ENCODE measurements at places on chromosomes 6 and 20.

DNA sequence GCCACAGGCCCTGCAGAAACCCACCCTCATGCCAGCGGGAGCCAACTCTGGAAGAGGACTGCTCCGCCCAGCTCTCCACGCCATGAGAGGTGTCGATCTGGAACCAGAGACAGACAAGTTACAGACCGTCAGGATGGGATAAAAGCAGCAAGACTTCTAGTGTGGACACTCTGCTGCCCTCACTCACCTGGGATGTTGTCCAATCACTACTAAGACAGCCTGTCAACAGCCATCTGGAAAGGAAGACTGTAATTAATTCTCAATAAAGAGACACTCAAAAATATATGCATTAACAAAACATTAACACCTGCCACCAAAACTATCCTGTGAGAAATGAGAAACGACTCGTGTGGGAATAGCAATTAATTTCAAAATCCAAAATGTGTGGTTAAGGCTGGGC, 28.3 kb downstream of the SLC2A4RG start:
- no peak for DNase-seq

GRCh38 chr20:45223136-45223535, 2.0 kb downstream of the SEMG2 start:
- no peak for DNase-seq

DNA sequence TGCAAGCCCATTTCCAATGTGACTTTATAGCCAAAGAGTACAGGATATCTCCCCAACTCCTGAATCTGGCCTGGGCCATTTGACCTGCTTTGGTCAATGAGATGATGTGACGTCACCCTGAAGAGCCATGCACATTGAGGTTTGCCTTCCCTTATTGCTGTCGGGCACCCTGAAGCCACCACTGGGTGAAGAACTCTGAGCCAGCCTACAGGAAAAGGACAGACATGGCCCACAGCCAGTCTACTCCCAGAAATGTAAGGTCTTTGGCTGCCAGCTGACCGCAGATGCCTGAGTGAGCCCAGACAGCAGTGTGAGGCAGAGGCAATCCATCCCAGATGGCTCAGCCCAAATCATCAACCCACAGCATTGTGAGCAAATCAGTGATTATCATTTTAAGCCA, 3.7 kb upstream of the SYNDIG1 start:
- DNase-seq = no peak

- no peak for DNase-seq
These were observed 47.5 kb downstream of the PDYN start for GRCh38 chr20:1946442-1946761.

GRCh38 chr6:96844530-96844929, 7.3 kb upstream of the GPR63 start:
- no peak for DNase-seq

GRCh38 chr6:105474234-105474633, 71.4 kb upstream of the PREP start:
- DNase-seq = no peak

GRCh38 chr6:14092316-14092715, 25.3 kb upstream of the CD83 start:
- no peak for DNase-seq

GRCh38 chr6:138160329-138161087, 1.2 kb upstream of the ARFGEF3 start:
- no peak for DNase-seq

DNA sequence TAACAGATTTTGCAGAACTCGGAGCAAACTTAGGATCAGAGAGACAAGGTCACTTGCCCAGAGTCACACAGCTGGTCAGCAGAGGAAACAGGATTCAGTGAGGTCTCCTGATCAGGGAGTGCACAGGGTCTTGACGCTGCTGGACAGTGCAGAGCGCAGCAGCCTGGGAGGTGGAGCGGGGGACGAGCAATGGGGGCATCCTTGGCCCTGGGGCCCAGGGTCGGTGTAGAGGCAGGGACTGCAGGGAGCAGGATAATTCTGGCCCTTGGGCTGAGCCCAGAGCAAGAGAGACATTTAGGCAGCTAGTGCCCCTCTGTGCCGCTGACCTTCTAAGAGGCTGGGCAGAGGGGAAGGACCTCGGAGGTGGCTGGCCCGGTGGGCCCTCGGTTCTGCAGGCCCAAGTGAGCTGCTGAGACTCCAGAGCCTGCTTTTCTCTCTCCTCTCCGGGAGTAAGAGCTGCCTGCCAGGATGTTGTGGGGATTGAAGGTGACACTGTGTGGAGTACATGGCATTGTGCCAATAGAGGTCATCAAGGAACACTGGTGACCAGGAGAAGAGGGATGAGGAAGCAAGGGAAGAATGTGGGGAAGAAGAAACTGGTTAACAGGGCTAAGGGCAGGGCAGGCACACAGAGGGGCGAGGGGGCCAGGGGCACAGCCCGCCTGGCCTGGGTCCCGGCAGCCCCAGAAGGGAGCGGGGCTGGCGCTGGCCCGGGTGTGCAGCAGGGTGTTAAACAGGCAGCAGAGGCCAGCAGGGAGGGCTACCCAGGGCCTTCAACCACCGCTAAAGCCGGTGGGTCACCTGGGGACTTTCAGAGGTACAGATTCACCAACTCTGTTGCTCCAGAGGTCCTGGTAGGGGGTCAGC, 122.0 kb downstream of the AGPAT4 start:
- DNase-seq = no peak

DNA sequence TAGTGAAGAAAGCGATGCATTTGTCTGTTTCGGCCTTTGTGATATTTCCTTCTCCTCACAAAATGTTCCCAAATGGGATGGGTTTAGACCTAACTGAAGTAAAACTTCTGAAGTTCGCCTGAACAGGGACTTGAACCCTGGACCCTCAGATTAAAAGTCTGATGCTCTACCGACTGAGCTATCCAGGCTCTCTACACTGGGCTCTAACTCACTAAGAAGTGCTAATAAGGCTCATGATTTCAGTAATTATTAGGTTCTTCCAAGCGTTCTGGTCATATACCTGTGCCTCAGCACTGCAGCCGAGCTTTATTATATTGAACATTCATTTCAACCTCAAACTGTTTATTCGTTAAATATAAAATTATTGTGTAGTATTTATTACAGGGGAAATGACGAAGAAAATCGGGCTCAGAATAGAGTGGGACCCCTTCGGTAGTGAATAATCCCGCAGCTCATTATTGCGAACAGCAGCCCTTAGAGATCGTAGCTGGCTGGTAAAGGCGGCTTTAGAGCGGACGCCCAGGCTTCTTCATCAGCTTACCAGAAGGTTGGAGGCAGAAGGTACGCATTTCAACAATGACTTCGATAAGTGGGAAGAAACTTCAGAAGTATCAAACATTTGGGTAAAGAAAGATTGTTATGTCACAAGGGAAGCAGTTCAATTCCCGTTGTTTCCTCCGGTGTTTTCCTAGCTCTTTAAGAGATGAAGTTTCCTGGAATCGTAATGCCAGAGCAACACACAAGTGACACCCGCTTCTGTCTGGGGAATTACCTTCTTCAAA, 119.0 kb upstream of the ZNF184 start:
- DNase-seq = no peak

GRCh38 chr6:118876198-118876597, 17.8 kb upstream of the ASF1A start:
- peak; percentile 7 for DNase-seq
